Activated CD8-positive, alpha-beta memory T cell treated with anti-CD3 and anti-CD28 coated beads, Interleukin-2, amount 50 U/mL, for 4 hours (primary cell): ENCODE measurements at places on chromosomes 6 and 20.

DNA sequence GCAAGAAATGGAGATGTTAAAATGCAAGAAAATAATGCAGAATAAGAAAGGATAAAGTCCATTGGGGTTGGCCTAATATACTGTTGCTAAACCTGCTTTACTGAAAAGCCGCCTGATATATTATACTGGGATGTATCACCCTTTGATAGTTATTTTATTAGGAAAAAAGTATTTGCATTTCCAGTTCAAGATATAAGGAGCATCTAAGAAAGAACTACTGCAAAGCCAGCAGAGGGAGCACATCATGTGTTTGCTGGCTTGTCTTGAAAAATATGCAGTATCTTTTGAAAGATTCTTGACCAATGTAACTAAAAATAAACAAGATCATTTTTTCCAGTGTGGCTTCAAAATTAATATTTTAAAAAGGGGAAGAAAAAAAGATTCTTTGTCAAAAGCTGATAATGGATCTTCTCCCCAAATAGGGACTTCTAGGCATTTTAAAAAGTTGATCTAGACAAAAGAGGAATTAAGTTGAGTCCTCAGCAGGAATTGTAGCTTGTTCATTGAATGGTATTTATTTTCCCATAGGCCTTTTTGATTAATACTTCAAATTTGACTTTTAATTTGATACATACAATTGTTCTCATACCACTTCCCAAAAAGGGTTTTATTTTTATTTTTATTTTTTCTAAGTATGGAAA is 214.9 kb downstream of the ZFAND3 start:
- DNase-seq: no peak

- DNase-seq: no peak
These were observed 476.8 kb upstream of the ADGRB3 start for GRCh38 chr6:68158256-68158655.

DNA sequence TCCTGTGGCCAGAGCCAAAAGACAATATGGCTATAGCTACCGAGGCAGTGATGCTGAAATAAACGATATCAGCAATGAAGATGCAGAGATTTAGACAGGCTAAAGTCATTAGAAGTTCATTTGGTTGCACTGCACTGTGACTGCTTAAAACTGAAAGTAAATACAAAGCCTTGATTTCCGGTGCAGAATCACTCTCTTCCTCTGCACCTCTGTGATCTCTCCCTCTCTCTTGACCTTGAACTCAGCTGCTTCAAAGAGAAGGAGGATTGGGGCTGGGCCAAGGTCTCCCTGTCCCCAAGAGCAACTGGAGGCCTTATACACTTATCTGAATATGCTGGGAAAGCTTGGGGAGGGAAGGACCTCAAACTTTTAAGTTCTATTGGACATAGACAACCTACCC is 34.6 kb upstream of the SPACA1 start:
- no peak for DNase-seq

- DNase-seq: no peak
These were observed 96.6 kb upstream of the B3GAT2 start for GRCh38 chr6:71053475-71053874.

GRCh38 chr20:2353231-2353630 is 27.5 kb upstream of the TGM6 start:
- DNase-seq: no peak

- no peak for DNase-seq
These were observed 55.5 kb downstream of the ZHX3 start for GRCh38 chr20:41261790-41262717.

GRCh38 chr20:47782076-47782475 is 3.2 kb downstream of the SULF2 start:
- DNase-seq: no peak

DNA sequence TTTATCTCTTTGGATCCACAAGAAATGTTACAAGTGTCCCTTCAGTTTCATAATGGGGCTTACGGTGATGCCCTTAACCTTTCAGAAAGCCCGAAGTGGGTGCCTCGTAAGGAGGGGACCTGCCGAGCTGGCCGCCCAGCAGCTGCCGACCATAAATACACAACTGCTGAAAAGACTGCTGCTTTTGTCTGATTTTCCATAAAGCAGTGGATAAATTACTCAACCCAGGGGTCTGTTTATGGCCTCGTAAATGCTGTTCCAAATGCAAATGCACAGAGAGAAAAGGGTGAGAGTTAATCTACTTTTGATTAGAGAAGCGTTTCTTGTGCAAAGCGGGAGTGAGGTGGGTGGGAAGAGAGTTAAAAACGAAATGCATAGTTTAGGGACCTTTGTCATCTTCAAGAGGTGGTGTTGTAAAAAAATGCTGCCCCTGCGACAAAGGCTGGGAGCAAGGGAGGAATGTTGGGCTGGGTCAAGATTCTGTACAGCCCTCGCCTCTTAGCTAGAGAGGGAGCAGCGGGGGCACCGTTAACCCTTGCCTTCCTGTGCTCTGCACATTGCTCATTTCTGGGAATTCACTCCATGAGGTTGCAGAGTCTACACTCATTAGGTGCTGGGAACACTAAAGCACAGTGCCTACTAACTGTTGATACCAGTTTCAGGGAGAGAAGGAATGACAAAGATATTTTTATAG is 112.0 kb upstream of the MTHFD1L start:
- no peak for DNase-seq

- DNase-seq: no peak
These were observed 115.5 kb downstream of the CDK19 start for GRCh38 chr6:110699780-110700179.

GRCh38 chr6:53439556-53439955 is 90.8 kb upstream of the ELOVL5 start:
- DNase-seq: no peak

DNA sequence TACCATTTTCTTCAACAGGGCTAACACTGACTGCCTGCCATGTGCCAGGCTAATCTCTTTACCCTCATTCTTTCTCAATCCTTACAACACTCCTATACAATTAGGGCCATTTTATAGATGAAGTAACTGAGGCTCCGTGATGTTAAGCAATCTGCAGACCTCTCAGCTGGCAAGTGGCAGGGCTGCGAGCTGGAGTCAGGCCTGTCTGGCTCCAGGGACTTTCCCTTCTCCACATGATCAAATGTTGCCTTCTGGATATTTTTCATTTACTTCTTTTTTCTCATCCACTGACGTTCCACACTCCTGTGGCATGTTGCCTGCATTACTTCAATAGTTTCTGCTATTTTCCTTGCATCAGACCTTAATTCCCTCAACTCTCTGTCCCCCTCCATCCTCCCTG is 55.2 kb upstream of the TAGAP start:
- no peak for DNase-seq

- no peak for DNase-seq
These were observed 36.2 kb downstream of the THEMIS start for GRCh38 chr6:127864701-127865100.

GRCh38 chr20:46388201-46388836 is 18.1 kb downstream of the ELMO2 start:
- DNase-seq: no peak

GRCh38 chr6:136921381-136921935 is 643 bp upstream of the SLC35D3 start:
- no peak for DNase-seq
